ENCODE measurements at places on chromosomes 4 and X.

DNA sequence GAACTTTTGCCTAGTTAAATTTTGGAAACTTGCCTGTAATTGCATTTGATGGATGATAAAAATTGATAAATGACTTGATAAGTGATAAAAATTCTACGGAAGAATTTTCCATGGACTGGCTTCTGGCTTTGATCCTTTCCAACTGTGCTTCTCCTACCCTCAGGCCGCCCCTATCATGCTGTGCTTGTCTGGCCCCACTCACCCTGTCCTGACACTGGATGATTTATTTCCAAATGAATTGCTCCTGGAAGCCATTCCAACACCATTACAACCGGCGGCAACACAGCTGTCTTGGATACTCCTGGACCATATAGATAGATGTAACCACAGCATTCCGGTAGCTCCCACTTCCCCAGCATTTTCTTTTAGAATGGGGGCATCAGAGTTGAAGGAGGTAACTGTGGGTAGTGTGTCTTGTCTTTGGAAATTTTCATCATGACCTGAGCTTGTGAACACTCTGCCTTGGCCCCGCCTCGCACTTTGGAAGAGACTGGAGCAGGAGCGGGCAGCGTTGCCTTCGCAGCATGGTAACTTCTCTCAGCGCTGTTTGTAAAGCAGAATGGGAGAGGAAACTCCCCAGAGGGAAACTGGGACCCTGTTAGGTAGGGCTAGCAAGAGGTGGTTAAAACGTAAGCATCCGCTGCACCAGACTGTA lies 77.4 kb downstream of the TBL1X start:
- no peak for DNase-seq

GRCh38 chrX:22063284-22063683 lies 31.2 kb downstream of the PHEX start:
- DNase-seq: no peak

DNA sequence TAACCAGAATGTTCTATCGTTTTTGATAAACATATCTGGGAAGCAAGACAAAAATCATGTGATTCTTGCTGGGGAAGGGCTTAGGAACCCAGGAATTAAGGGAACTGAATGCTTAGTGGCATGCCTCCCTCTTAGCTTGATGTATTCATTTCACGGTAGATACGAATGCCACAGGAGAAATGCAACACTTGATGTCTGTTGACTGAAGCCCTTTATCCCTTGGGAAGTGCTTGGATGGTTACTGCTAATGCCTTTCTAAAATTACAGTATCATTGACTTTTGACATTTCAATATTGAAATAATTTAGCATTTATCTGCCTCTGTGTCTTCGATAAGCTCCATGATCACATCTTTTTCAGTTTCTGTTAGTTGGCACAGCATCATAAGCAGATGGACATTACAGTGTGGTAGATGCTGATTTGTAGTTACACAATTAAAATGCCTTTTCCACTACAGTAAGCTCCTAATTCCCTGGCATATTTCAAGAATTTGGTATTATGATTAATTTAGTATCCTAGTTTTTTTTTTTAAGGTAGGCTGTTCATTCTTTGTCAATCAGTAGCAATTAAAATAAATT lies 226.7 kb downstream of the ARHGAP10 start:
- DNase-seq: no peak

DNA sequence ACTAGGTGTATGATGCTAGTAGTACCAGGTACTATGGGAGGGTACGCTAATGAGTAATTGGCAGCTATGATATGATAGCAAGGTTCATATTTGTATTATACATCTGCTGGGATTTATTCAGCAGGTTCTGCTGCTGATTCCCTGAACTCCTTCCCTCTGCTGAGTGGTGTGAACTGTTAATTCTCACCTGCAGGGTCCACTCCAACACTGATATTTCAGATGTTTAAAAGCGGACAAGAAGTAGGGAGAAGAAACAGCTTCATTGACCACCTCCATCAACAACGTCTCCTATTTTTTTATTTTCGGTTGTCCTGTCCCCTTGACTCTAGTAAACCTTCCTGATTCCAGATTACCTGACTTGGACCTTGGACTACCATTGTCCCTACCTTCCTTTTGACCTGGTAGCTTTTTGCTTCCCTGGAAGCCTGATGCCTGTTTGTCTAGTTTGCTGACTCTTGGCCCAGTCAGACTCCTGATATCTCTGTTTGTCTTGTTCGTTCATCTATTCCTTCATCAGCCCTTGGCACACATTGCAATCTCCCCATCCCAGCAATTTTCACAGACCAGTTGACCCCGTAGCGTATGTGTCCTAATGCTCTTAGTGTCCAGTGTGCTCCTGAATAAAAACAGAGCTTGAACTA lies 34.0 kb upstream of the RNF128 start:
- no peak for DNase-seq

- no peak for DNase-seq
Measured at GRCh38 chr4:53050361-53050774, 188.3 kb downstream of the RASL11B start.

GRCh38 chr4:25795566-25796454 lies 67.0 kb downstream of the SEL1L3 start:
- DNase-seq: no peak

- no peak for DNase-seq
Measured at GRCh38 chrX:134528960-134529359, 69.0 kb downstream of the HPRT1 start.

GRCh38 chr4:104868958-104869357 lies 277.7 kb upstream of the TET2 start:
- DNase-seq: no peak

DNA sequence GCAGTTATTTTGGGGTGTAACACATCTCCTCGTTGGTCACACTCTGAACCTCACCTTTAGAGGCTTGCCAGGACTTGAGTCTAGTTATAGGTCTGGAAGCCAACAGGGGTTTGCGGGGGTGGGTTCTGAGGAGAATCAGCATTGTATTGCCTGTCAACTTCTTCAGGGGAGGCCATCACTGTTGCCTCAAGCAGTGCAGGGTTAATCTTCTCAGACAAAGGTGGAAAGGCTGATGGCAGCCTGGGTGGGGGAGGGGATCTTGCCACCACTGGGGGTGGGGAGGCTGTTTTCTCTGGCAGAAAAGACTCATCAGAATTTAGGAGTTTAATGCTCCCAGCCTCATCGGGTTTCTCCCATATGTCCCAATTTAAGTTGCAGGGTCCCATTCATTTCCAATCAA lies 387.8 kb downstream of the PRR32 start:
- no peak for DNase-seq

- no peak for DNase-seq
Measured at GRCh38 chr4:10529291-10530136, 72.3 kb upstream of the ZNF518B start.

DNA sequence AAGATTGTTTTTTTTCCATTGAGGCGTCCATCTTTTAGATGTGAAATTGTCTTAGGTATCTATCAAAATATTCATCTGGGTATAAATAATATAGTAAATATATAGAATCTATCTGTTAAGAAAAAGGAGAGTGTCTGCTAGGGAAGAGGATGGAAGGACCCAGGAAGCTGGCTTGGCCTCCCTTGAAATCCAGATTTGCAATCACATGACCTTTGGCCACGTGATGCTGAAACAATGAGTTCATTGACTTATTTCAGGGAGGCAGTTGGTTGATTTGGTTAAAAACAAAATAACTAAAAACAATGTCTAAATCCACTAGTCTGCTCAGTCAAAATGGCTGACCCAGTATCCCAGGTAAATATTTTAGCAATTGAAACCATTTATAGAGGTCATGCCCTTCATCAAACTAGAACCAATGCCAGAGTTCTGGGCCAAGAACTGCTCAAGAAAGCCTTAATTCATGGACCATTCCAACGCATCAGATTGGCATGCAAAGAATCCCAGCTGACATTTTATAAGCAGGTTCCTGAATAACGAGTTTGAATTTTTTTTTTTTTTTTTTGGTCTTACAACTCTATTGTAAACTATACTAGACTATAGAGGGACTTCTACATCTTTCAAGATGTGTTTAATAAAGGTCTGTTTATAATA lies 172.7 kb downstream of the MID1 start:
- DNase-seq: no peak

GRCh38 chr4:38872620-38873019 lies 5.0 kb downstream of the FAM114A1 start:
- no peak for DNase-seq

GRCh38 chr4:128715616-128716015 lies 93.9 kb upstream of the JADE1 start:
- no peak for DNase-seq

GRCh38 chrX:142095651-142096245 lies 109.3 kb downstream of the MAGEC2 start:
- DNase-seq: no peak

GRCh38 chr4:2072971-2073807 lies 14.1 kb downstream of the NAT8L start:
- no peak for DNase-seq

- no peak for DNase-seq
Measured at GRCh38 chr4:48639807-48640206, 140.3 kb downstream of the FRYL start.

DNA sequence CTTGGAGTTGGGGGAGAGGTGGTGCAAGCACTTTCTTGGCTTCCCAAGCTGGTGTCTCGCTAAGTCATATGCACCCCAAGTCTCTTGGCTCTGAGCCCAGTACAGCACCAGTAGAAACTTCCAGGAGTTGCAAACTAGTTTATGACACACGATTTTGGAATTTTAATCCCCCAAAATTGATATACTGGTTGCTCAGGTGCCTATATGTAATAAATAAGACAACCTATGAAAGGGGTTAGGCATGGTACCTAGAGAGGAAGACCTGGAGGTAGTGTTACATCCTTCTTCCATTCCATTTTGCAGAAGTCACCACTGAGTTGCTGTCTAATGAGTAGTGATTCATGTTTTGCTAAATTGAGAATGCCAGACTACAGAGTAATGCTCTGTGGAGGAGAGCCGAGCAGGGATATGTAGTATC lies 4.3 kb upstream of the SLC4A4 start:
- no peak for DNase-seq

- no peak for DNase-seq
Measured at GRCh38 chr4:7311205-7311604, 118.9 kb downstream of the SORCS2 start.

- DNase-seq: no peak
Measured at GRCh38 chr4:14348506-14348905, 653.8 kb upstream of the CPEB2 start.

DNA sequence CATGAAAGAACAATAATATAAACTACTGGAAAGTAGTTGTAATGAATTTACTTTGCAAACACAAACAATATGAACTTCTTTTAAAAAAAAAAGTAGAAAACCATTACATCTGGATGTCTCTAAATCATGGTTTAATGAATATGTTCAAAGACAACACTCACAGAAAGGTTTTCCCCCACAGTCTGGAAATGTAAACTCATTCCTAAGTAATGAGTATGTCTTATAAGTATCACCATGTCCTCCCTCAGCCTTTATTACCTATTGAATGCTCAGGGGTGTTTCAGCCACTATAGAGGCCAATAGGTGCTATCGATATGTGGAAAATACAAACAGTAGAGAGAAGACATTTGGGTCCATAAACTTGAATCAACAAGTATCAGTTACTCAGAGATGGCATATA lies 186.7 kb downstream of the PALLD start:
- no peak for DNase-seq

GRCh38 chr4:56870946-56871345 lies 36.8 kb upstream of the REST start:
- DNase-seq: no peak

DNA sequence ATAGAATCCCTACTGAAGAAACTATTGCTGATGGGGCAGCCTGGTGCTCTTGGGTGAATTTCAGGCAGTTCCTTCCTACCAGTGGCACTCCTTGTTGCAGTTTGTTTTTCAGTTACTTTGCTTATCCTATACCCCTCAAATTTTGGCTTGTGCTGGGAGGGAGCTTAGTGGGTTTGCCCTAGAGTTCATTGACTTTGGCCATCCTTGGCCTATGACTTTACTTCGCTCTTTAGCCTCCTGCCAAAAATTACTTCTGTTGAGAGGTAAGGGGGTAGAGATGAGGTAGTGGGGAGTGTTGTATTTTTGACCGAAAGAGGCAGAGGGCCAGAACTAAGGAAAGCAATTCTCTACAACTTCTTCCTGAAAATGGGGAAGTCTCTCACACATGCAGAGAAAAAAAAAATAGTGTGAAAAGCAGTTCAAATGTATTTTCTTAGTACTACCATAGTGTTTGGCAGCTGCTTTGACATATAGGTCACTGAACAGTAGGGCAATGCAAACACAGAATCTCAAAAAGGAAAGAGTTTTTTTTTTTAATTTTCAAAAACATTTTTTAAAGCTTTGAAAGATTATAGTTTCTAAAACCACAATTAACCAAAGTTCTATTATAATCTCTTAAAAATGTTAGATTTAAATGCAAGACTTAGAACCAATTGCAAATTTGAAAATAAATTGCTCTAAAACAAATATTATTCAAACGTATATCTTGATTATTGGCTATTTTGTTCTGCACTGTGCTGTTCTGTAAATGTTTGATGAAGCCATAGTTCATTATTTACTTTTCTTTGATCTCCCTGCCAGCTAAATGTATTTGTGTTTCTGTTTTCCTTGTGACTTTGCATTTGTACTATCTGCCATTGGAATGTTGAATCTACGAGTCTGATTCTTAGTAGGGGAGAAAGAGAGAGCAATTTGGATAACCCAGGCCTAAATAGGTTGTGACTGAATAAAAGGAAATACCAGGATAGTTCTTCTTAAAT lies 73.6 kb downstream of the DCK start:
- DNase-seq: no peak

DNA sequence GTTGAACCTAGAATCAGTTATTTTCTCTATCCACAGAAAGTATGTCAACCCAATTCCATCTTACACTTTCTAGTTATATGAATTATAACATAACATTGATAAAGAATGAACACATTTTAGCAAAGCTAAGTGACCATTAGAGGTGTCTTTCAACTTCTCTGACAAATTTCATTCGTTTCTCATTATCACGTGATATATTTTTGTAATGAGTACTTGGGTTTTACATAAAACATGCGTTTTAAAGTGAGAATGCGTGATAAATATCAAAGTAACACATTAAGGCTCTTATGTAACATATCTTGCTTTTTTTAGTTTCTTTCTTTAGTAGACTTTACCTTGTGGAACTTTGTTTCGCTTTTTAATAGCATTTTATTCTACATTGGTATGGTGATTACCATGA lies 1715.1 kb upstream of the IGFBP7 start:
- no peak for DNase-seq

Measured in stimulated activated CD4-positive, alpha-beta T cell treated with anti-CD3 and anti-CD28 coated beads, Interleukin-1b, Interleukin-23, amount 100 ng/mL, for 24 hours (primary cell).